ENCODE measurements at places on chromosomes 2 and 18. TPM values are rescaled to one million over a fixed set of nuclear protein-coding genes. Genes with fewer than 3 reads are reported as not detected.

IL18RAP gene
- total RNA-seq = not detected

IL36A gene
- total RNA-seq = not detected

ABHD1 gene
- total RNA-seq = not detected

CHRND gene
- not detected for total RNA-seq

TNFRSF11A gene
- 6.2 TPM for total RNA-seq

TSGA10 gene
- 1.6 TPM for total RNA-seq

PAX8 gene
- total RNA-seq = 2.1 TPM

UGT1A10 gene
- not detected for total RNA-seq

ATP6V1C2 gene
- not detected for total RNA-seq

RBMS1 gene
- 53.6 TPM for total RNA-seq

ACKR3 gene
- 0.93 TPM for total RNA-seq

MYCN gene
- total RNA-seq = 0.39 TPM

SLC4A5 gene
- total RNA-seq = 0.05 TPM

VPS4B gene
- 30.3 TPM for total RNA-seq

MDH1 gene
- 164 TPM for total RNA-seq

PLGLB2 gene
- not detected for total RNA-seq

UGT1A4 gene
- total RNA-seq = not detected

NOSTRIN gene
- 11.0 TPM for total RNA-seq

ABCG5 gene
- total RNA-seq = not detected

CDK15 gene
- total RNA-seq = not detected

ACMSD gene
- not detected for total RNA-seq

PROC gene
- not detected for total RNA-seq

IL1A gene
- 5.5 TPM for total RNA-seq

CHRNG gene
- total RNA-seq = not detected

LYPD6B gene
- not detected for total RNA-seq

MORN2 gene
- total RNA-seq = 8.1 TPM

Measured in mammary microvascular endothelial cell (primary cell).